ENCODE measurements at places on chromosomes 7 and 10.

GRCh38 chr7:2499719-2500430 is 19.7 kb upstream of the LFNG start:
- DNase-seq = no peak

- no peak for DNase-seq
Measured at GRCh38 chr10:91210014-91210413, 10.4 kb upstream of the PCGF5 start.

GRCh38 chr10:72063703-72064391 is 24.5 kb downstream of the SPOCK2 start:
- DNase-seq = no peak

- no peak for DNase-seq
Measured at GRCh38 chr7:19061331-19061730, 56.1 kb downstream of the TWIST1 start.

DNA sequence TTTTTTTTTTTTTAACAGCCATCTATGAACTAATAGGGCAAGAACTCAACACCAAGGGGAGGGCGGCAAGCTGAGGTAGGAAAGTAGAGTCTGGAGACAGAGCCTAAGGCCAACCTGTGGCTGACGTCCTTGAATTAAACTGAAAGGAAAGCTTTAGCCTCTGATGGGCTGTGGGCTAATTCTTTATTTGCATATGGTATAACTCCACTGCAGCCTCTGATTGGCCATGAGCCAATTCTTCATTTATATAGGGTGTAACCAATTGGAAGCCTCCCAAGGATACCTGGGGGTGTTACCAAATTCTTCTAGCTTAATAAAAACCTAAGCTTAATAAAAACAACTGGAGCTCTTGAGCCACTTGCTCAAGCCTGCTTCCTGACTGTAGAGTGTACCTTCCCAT is 10.3 kb downstream of the TYW1 start:
- DNase-seq = no peak

DNA sequence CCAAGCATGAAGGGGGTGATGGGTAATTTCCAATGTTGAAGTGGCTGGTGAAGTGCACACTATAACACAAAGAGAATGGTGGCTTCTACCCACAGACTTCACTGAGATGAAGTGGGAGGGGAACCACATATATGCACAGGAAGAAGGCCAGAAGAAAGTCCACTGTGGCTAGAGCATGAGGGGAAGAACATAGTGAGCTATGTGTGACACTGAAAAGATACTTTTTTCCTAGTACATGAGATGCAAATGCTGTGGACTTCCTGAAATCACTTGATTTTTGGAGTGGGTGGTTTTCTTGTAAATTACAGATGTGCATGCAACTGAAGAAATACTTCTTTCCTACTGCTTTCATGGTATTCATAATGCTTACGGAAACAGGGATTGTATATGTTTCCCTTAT is 115.6 kb upstream of the PHYHIPL start:
- no peak for DNase-seq

DNA sequence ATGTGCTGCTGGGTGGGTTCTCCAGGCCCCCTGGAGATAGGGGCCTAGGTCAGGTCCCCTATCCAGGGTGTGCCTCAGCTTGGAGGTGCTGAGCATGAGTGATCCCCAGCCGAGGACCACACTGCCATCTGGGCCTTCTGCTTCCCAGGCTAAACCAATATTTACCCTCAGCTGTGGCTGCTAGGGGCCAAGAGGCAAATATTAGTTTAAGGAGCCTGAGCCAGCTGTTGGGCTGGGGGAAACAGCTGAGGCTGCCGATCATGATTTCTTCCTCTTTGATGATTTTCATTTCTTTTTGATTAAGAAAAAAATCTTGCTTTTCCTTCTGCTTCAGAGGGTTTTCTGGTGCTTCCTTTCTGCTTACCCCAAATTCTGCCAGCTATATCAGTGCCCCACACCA is 83.4 kb downstream of the NEURL1 start:
- no peak for DNase-seq

DNA sequence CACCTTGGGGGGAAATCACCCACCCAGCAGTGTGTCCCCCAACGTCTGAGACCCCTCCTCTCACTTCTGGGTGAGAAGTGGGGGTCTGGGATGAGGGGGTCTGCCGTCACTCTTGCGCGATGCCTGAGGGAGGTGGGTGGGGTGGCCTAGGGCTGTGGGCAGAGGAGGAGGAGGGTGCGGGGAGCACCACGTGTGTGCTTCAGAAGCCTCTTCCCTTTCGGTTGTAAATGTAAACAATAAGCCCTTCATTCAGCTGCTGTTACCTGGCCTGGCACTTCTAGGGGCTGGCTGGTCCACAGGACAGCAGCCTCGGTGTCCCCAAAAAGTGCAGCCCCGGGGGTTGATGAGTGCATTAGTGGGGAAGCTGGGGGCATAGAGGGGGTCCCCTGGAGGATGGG is 1.3 kb downstream of the CLIP2 start:
- DNase-seq = no peak

GRCh38 chr7:47298636-47299035 is 283.3 kb downstream of the TNS3 start:
- no peak for DNase-seq

DNA sequence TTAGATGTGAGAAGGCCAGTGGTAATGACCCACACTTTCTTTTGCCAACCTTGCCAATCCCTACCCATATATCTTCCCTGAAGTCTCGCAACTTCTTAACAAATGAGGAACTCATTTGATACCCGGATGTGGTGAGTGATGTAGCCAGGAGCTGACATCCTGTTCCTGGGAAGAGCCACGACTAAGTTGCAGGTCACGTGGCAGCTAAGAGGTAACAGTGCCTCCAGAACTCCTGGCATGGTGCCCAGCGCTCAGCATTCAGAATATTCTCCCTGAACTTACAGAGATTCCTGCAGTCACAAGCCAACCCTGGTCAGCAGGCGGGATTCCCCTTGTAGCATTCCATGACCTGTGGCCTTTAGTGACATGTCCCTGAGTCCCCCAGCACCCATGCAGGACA is 282.5 kb downstream of the GALNT17 start:
- no peak for DNase-seq

DNA sequence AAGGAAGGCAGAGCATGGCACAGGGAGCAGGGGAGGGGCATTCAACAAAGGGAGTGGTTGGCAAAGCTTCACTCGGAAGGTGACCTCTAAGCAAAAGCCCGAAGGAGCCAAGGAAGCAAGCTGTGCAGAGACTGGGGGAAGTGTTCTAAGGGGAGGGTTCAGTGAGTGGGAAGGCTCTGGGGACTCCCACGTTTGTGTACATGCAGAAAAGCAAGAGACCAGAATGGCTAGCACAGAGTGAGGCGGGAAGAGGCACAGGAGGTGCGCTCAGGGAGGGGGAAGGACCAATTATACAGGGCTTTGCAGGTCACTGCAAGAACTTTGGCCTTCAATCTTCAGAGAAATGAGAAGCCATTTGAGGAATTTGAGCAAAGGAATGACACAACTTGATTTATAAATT is 7.4 kb downstream of the ARHGAP21 start:
- no peak for DNase-seq

DNA sequence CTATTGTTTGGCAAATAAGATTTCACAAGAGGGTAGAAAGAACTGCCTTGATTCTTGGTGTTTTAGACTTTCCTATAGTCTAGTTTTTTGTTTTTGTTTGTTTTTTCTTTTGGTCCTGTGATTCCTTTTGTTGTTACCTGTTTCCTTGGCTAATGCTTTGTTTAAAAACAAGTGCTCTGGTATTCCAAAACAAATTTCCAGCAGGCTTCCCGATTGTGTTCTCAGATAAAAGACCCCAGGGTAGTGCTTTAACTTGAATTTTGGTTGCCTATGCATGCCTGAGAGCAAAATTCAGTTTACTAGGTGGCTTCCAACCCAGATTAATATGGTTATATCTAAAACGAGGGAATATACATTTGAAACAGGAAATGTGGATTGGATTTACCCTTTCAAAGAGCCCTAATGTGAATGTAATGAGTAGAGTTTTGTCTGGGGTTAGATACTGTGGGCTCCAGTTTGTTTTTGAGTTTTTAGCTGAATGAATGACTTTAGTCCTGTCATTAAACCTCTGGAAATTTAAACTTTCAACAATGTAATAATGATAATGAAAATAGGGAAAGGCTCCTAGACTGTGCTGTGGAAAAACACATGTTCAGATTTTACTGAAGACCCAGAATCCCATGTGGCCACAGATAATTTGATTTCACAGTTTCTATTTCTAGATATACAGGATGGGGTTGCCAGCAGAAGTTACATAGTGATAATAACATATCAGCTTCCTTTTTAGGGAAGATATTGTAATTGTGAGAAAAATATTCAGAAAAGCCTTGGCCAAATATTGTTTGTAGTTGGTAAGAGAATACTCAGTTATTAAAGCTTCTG is 23.9 kb downstream of the AUTS2 start:
- DNase-seq = no peak

- no peak for DNase-seq
Measured at GRCh38 chr10:23402856-23403255, 36.0 kb upstream of the OTUD1 start.

GRCh38 chr7:20932785-20933527 is 146.3 kb upstream of the SP8 start:
- no peak for DNase-seq

- DNase-seq = no peak
Measured at GRCh38 chr7:14839307-14839706, 63.2 kb downstream of the DGKB start.

DNA sequence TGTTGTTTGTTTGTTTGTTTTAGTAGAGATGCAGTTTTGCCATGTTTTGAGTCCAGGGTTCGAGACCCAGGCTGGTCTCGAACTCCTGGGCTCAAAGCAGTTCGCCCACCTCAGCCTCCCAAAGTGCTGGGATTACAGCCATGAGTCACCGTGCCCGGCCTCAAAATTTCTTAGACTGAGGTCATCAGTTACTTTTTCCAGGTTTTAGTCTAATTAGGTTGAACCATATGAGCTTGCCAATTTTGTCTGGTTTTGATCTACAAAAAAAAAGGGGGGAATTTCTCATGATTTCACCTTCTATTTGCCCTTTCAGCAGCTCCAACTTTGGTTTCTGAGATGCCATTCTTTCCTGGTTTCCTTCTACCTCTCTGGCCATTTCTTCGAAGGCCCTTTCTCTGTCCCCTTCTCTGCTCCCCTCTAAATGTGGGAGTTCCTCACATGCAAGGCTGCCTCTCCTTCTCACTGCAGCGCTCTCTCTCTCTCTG is 5.5 kb downstream of the CUEDC2 start:
- DNase-seq = no peak

DNA sequence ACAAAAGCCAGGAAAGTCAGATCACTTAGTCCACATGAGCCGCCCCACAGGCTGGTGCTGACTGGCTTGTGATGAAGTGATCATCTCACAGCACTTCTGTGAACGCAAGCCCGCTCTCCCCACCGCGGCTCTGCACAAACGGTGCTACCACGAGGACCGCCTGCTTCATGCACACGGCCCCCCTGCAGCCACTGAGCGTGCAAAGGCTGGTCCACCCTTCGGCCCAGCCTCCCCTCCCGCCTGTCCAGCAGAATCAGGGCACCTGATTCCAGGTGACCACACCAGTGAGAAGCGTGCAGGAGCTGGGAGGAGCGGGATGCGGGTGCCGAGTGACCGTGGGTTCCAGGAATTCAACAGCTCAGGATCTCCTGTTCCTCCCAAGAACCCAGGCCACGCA is 32.2 kb downstream of the MAD1L1 start:
- no peak for DNase-seq

DNA sequence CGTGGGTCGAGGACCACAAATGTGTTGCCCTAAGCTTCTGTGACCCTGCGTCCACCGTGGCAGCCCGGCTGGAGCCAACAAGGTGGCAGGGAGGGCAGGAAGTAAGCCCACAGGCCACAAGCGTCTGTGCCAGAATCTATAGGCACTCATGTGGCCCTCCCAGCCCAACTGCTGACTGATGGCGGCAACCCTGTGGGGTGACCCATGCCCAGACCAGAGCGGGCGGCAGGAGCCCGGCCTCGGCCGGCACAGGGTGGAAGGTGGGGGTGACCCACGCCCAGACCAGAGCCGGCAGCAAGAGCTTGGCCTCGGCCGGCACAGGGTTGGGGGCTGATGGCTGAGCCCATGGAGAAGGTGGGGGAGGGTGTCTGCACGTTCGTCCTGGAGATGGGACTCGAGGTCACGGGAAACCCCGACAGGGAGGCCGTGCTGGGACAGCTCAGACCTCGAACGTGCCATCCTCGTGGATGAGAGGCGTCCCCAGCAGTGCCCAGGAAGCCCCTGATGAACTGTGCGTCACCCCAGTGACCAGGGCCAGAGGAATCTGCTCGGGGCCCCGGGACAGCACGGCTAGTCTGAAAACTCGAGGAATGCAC is 181.0 kb downstream of the ELFN1 start:
- no peak for DNase-seq

DNA sequence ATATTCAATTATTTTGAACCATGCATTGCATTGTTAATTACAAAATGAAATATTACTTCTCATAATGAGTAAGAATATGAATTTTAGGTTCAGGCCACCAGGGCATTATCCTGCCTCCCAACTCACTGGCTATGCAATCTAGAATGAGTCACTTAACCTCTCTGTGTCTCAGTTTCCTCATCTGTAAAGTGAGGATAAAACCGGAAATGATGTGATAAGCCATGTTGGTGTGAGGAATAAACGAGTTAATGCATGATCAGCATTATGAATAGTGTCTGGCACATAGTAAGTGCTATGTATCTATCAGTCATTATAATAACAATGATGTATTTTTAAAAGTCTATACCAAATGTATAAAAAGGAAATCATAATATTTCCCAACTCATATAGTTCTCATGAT is 85.5 kb downstream of the SEMA3D start:
- DNase-seq = no peak

- DNase-seq = no peak
Measured at GRCh38 chr10:79490400-79491142, 21.8 kb upstream of the EIF5AL1 start.

DNA sequence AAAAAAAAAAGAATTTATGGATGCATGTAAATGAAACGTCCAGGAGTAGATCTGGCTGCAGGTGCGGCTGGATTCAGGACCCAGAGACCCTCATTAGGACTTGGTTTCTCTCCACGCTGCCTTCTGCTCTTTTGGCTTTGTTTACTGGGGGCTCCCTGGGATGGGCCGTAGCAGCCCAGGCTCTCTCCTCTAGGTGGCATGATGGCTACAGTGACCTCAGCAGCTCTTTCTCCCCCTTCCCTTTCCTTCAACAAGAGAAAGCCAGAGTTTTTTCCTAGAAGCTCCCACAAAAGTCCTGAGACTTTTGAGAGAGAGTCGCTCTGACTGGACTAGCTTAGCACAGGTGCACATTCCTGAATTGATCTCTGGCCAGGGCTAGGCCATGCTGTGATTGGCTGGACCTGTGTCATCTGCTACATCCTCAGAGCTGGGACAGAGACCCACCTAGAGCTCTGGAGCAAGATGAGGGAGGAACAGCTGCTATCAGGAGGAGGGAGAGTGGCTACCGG is 67.8 kb upstream of the PDCD4 start:
- DNase-seq = peak; percentile 54

- no peak for DNase-seq
Measured at GRCh38 chr10:102721954-102722353, 7.5 kb downstream of the SFXN2 start.

All from CD4-positive, alpha-beta T cell (primary cell).